ENCODE measurements at places on chromosomes 16 and 17.

DNA sequence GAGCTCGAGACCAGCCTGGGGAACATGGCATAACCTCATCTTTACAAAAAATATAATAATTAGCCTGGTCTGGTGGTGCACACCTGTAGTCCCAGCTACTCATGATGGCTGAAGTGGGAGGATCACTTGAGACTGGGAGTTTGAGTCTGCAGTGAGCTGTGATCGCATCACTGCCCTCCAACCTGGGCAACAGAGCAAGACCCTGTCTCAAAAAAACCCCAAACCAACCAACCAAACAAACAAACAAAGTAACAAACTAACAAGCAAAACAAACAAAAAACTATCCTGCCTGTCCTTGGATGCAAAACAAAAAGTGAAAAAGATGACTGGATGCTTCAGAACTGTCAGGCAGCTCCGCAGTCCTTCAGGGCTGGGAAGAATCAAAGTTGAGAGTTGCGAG lies 5.7 kb upstream of the NGFR start:
- DNase-seq: no peak

DNA sequence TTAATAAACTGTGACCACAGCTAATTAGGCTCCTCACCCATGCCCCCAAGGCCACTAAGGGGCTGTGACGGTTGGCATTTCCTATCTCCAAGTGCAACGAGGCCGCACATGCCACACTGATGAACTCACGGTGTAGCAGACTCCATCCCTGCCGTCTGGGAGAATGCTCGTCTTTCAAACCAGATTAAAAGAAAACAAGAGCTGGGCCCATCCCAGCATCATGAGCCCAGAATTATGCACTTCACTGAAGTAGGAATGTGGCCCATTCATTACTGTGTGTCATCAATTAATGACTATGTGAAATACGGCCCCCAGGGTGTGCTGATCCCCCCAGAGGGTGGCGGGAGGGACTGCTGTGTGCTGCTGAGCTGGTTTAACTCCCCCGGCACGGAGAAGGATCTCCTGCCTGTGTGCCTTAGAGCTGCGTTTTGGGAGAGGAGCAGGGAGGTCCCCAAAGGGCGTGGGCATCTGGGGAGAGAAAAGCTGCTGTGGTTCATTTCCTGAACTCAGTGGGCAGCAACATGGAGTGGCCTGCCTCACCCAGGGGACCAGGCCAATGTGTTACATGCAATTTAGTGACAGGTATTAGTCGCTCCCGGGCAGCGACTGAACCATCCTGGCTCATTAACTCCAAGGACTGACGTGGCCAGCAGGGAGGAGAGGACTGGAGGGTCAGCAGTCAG lies 194.5 kb downstream of the FOXL1 start:
- no peak for DNase-seq

DNA sequence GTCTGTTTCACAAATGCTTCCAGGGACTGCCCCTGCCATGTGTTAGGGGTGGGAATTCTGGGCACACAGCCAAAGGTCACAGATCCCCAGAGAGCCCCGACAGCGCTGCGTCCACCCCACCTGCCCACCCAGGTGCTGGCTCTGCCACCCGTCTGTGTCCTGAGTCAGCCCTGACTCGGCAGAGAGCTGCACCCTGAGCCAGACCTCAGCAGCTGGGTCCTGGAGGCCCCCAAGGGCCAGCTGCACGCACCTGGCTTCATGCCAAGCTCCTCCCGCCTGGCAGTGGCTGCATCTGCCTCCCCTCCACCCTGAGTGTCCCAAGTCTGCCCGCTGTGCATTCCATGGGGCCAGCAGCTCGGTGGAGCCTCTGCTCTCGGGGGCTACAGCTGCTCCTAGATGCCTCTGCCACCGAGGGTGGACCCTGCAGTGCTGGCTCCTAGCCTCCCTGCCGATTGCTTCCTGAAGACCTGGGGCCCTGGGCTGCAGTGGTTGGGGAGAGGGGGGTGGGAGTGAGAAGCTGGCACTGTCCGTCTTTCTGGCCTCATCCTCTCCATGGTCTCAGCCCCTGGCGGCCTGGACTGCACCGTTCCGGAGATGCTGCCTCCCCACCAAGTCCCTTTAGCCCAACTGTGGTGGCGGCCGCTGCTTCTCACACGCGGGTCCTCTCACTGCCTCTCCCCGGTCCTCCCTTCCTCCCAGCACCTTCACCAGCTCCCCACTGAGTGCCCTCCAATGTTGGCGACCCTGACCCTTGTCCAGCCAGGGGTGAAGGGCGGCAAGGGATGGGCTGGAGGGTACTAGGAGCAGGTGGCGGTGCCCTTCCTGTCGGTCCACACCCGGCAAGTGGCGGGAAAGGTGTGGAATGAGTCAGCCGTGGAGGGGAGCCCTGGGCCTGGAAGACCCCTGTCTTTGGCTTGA lies 3.0 kb downstream of the SECTM1 start:
- no peak for DNase-seq

DNA sequence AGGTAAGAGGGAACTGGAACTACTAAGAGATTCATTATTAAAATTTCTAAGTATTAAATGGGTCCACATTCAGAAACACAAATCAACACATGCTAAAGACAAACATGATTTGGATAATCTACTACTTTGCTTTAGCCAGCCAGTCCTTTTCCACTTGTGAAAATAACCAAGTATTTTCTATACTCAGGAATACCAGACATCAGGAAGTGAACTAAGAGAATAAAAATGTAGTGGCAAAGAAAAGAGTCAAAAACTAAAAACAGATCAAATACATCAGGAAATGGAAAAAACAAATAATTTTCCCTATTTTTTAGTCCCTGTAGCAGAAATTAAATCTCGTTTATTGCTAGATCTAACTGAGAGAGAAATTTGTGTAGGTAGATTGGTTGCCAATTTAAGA lies 78.0 kb downstream of the MYO1D start:
- DNase-seq: no peak

DNA sequence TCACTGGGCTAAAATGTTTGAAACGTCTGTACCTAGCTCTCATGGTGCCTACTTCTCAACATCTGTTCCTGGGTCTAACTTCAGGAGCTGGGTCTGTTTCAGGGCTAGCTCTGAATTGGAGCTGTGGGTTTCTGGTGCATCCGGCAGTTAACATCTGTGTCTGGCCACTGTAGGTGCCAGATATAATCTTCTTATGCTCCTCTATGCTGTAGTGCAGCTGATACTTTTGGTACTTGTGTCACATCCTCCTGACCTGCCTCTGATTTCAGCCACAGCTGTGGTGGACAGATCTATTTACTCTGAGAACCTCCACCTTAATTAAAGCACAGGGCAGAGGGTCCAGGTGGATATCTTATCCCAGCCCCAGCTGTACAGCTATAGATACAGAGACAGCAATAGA lies 496.5 kb upstream of the CDH11 start:
- no peak for DNase-seq

- no peak for DNase-seq
Observed at GRCh38 chr17:53118948-53119347, 703.8 kb upstream of the KIF2B start.

DNA sequence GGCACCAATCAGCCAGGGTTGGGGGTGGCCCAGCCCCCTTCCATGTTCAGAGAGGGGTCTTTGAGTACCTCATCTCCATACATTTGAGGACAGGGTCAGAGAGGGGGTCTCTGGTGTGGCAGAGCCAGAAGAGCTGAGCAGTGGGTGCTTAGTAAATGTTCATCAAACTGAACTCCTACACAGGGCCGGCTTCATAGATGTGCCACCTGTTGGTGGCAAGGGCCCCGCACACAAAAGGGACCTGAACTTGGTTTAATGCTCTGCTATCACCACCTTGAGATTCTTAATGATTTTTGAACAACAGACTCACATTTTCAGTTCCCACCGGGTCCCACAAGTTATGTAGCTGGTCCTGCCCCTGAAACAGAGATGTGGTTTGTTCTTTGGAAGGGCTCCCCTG lies 9.0 kb upstream of the C1QL1 start:
- no peak for DNase-seq

GRCh38 chr17:31202968-31203367 lies 94.1 kb downstream of the OMG start:
- DNase-seq: no peak

DNA sequence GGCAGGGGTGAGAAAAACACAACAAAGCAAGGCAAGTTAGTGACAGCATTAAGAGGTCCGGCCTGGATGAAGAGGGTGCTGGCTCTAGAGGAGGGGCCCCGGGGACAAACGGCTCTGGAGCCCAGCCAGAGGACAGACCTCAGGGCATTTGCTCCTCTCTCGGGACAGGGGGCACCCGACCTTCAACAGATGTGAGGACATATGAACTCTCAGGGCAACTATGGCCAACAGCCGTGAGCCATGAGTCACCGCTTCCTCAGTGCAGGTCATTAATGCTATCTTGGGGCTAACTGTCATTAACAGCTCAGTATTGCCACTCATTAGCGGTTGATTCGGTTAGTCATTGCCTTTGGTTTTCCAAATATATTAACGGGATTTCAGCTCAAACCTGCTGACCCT lies 9.7 kb upstream of the ARL5C start:
- no peak for DNase-seq

- peak; percentile 11 for DNase-seq
Observed at GRCh38 chr17:3935140-3935542, 18.9 kb upstream of the P2RX1 start.

GRCh38 chr17:40366076-40366860 lies 1.7 kb upstream of the GJD3 start:
- DNase-seq: no peak

- no peak for DNase-seq
Observed at GRCh38 chr17:82891911-82892310, 52.1 kb upstream of the ZNF750 start.

DNA sequence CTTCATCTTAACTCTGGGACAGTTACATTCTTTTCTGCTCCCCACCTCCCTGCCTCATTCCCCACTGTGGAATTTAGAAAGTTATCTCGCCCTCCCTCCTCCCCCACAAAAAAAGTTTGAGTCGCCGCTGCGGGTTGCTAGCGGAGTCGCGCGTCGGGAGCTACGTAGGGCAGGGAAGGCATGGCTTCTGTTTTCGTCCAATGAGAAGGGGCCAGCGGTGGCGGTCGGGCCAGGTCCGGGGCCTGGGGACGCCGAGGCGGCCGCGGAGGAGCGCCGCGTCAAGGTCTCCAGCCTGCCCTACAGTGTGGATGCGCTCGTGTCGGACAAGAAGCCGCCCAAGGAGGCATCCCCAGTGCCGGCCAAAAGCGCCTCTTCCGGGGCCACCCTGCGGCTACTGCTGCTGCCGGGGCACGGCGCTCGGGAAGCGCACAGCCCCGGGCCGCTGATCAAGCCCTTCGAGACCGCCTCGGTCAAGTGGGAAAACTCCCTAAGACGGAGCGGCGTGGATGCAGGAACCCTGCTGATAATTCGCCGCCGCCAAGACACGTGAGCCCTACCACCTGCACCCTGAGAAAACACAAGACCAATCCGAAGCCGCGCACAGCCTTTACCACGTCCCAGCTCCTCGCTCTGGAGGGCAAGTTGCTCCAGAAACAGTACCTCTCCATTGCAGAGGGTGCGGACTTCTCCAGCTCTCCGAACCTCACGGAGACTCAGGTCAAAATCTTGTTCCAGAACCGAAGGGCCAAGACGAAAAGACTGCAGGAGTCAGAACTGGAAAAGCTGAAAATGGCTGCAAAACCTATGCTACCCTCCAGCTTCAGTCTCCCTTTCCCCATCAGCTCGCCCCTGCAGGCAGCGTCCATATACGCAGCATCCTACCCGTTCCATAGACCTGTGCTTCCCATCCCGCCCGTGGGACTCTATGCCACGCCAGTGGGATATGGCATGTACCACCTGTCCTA lies 8.9 kb downstream of the OR4D1 start:
- peak; percentile 50 for DNase-seq

DNA sequence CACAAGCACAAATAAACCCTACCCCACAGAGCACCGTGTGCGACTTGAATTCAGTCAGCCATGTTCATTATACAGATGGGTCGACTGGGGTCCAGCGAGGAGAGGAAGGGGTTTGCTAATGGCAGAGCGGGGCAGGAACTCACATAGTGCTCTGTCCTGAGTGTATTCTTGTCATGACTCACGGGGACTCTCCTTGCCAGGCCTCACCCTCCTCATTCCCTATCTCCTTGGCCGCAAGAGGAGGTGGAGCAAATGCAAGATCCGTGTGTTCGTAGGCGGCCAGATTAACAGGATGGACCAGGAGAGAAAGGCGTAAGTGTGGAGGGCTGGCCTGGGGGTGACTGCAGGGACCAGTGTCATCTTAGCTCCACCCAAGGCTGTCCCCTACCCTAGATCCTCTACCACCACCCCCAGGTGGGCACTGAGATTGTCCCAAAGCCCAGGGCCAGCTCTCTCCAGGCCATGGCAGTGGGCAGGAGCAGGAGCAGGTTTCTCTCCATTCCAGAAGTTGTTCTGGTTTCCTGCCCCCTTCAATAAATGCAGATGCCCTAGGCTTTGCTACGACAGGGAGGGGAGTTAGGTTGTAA lies 29.4 kb downstream of the SLC12A3 start:
- DNase-seq: no peak

DNA sequence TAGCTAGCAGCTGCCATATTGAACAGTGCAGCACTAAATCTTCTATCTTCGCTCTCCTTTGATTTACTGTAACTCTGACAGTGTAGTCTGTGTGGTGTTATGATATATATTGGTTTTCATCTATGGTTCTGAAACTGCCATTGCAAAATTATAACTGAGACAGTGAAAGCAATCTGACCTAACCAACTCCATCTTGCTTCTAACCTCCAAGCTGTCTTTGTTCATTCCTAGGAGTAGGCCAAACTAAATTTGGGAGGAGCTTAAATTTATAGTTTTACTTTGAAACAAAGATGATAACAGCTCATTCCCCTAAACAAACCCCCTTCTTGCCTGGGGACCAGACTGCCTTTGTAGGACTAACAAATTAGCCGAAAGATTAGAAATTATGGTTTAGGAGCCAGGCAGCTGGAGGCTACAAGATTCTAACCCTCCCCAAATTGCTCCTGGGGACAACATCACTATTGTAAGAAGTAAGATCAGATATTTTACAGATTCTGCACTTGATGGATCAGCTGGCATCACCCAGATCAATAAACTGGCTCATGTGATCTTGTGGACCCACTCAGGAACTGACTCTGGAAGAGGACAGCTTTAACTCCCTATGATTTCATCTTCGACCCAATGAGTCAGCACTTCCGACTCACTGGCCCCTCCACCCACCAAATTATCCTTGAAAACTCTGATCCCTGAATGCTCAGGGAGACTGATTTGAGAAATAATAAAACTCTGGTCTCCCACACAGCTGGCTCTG lies 47.0 kb upstream of the FBXO47 start:
- no peak for DNase-seq

DNA sequence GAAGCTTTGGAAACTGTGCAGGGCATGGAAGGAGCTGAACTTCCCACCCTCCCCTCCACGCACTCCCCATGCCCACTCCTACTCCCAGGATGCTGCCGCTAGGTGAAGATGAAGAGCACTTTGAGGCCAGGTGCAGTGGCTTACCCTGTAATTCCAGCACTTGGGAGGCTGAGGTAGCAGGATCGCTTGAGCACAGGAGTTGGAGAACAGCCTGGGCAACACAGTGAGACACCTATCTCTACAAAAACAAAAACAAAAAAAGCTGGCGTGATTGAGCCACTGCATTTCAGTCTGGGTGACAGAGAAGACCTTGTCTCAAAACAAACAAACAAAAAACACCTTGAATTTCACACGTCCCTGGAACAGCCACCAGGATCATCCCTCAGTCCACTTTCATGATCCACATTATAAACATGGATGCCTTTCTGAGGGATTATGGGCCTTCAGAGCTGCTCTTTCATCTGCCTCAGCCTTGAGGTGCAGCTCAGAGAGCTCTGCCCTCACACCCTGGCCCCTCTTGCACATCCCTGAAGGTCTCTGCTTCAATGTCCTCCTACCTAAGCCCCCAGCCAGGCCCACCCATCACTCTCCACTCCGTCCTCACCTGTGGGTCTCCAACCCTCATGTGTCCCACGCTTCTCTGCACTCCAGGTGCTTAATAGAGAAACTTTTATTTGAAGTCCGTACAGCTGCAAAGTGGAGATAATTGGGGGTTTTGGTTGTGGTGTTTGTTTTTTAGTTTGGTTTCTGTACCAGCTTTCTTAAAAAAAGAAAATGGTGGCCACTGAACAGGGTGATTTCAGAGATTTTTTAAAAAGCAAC lies 25.8 kb downstream of the PHB1 start:
- DNase-seq: no peak

All from activated CD4-positive, alpha-beta T cell treated with anti-CD3 and anti-CD28 coated beads, Interleukin-2, Interleukin-4, amounts not matched to agents 100 ng/mL and 50 ng/mL, durations not matched to agents 16 hours and 8 hours (primary cell).